ENCODE measurements at places on chromosomes 11 and 22.

DNA sequence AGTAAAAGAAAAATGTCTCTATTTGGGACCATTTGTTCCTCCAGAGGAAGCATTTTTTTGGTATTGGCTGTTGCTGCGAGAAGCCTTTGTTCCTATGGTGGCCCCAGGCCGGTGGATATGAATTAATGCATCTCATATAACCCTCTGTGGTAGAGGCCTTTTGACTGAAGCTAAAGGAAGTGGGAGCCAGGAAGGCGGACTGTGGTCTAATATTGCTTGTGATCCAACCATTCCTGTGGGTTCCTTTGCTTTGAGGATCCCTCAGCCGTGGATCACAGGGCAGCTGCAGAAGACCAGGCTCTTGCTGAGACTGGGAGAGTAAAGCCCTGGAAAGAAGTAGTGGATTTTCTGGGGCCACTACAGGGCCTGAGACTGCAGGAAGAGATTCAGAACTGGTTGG is 68.3 kb upstream of the NAV2 start:
- DNase-seq: no peak

GRCh38 chr11:19725379-19726079 is 12.9 kb downstream of the NAV2 start:
- no peak for DNase-seq

- DNase-seq: peak; percentile 94
Measured at GRCh38 chr11:783581-784015, 6.3 kb downstream of the CEND1 start.

GRCh38 chr11:119051440-119052162 is 5.4 kb downstream of the HYOU1 start:
- no peak for DNase-seq

DNA sequence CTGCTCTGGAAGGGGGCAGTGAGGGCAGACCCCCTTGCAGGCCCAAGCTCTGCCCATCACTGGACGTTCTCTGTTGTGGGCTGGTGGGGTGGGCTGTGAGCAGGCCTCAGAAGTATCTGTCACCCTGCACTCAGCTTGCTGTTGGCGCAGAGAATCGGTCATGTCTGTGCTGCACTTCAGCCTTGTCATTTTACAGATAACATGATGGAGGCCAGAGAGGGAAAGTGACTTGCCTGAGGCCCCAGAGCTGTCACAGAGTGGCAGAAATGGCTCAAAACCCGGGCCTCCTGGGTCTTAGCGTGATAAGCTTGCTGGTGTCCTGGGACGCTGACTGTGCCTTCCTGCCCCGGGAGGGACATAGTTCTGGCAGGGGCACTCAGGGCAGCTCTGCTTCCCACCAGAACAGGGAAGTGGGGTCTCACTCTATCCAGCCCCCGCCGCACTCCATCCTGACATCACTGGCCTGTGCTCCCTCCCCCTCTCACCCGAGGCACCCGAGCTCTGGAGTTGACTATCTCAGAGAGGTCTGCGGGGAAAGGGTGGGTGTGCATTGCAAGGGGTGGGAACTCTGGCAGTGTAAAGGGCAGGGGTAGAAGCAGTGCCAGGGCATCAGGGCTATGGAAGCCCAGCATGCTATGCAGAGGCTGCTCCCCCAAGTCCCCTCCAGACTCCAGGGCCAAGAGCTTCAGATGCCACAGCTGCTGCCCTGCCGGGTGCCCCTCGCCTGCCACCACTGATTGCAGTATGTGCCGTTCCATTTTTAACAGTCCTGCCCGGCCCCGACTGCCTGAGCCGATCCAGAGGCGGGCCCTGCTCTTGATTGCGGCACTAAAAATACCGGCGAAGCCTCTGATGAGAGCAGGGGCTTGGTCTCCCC is 50.4 kb upstream of the NECTIN1 start:
- DNase-seq: no peak

- no peak for DNase-seq
Measured at GRCh38 chr11:116725434-116726221, 47.2 kb downstream of the BUD13 start.

DNA sequence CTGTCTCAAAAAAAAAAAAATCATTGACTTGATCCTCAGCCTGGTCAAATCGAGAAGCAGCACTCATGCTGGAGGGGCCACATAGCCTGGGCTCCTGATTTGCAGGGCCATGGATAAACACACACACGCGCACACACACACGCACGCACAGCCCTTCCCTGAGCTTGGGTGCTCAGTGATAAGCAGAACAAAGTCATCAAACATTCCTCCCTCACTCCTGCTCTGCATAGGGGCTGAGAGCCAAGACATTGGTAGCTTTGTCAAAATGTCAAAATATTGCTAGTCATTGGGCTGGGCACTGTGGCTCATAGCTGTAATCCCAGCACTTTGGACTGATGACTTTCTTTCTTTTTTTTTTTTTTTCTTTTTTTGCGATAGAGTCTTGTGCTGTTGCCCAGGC is 34.0 kb upstream of the A4GALT start:
- no peak for DNase-seq

DNA sequence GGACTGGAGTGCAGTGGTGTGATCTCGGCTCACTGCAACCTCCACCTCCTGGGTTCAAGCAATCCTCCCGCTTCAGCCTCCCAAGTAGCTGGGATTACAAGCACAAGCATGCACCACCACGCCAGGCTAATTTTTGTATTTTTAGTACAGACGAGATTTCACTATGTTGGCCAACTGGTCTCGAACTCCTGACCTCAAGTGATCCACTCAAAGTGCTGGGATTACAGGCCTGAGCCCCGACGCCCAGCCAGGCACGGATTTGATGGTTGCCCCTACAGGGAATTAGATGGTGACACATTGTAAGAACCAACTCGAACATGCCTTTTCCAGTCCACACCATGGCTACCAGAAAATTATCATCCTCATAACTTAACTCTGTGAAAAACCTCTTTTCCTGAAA is 26.8 kb upstream of the RTL6 start:
- DNase-seq: no peak

- DNase-seq: no peak
Measured at GRCh38 chr11:61712314-61712713, 32.1 kb downstream of the DAGLA start.

- no peak for DNase-seq
Measured at GRCh38 chr22:24494167-24494527, 985 bp upstream of the UPB1 start.

- no peak for DNase-seq
Measured at GRCh38 chr11:46345131-46345597, 2.1 kb upstream of the DGKZ start.

DNA sequence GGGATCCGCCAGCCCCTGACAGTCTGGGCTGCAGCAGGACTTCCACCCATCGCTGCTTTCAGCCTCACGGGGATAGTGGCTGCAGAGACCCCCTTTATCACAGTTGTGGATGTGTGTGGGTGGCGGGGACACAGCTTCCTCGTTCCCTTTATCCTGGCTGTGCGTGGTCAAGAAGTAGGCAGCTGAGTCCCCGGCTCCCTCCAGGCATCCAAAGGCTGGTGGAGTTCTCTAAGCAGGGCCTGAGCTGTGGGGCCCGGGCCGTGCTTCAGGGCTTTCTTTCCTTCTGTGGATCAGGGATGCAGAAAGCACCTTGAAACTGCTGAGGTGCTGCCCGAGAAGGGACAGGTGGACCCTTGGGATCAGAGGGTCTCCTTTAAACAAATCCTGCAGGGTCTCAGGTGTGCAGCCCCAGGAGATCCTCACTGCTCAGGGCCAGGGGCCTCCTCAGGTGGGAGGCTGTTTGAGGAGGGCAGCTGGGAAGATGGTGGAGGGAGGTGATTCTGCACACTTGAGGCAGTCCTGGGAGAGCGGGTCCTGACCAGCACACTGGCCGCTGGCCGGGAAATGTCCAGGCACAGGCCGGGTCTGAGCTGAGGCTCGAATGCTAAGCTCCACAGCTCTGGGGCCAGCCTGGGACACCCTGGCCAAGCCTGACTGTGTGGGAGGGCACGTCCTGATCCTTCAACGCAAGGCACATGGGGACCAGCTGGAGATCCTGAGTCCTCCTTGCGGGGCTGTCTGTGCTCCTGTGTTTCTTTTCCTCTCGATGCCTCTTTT is 1024.3 kb downstream of the BRD1 start:
- no peak for DNase-seq

DNA sequence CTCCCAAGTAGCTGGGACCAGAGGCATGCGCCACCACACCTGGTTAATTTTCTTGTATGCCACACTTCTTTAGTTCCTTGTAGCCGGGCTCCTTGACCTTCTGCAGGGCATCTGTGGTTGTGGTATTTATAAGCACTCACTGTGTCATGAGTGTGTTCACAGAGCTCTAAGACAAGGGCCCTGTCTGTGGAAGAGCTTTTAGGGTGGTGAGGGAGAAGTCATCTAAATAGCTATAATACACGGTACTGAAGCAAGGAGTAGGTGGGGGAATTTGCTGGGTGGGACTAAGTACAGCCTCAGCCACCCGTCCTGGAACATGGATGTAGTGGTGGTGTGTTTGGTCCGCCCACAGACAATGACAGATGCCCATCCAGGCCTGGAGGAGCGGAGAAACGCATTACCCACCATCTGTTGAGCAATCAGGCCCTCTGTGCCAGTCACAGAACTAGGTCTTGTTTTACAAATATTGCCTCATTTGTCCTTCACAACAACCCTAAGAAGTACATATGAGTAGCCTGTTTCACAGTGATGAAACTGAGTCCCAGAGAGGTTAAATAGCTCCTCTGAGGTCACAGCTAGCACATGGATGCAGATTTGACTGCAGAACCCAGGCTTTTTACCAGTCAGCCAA is 10.1 kb downstream of the ACO2 start:
- no peak for DNase-seq

DNA sequence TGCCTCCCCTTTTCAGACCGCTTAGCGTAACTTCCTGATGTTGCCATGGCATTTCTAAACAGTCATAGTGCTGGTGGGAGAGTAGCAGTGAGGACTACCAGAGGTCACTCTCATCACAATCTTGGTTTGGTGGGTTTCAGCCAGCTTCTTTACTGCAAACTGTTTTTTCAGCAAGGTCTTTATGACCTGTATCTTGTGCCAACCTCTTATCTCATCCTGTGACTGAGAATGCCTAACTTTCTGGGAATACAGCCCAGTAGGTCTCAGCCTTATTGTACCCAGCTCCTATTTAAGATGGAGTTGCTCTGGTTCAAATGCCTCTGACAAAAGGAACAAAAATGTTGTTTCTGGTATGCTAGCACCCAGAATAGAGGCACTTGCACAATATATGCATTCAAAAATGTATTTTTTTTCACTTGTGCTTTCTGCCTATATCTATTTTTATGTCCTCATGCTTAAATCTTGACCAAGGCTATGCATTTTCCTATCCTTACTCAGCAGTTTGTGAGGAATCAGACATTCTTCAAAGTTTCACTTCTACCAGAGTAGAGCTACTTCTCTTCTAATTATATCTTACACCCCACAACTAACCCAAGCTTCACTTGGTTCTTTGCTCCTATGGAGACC is 16.1 kb upstream of the OR51M1 start:
- DNase-seq: no peak

- no peak for DNase-seq
Measured at GRCh38 chr11:64098318-64098831, 62.6 kb downstream of the FLRT1 start.

DNA sequence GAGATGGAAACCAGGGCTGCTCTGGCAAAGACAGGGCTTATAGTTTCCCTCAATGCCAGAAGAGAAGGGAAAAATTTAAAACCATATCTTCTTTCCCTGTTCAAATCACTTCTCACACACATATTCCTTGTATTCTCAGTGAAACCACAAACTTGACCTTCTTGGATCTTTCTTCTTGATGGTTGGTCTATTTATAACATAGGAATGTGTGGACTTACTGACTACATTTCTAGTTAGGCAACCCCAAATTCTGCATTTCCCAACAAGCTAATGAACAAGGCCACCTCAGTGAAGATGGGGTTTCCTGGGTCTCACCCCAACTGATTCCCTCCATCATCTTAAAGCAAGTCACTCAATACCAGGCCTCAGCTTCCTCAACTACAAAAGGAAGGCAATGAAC is 3.8 kb upstream of the QSER1 start:
- DNase-seq: no peak

DNA sequence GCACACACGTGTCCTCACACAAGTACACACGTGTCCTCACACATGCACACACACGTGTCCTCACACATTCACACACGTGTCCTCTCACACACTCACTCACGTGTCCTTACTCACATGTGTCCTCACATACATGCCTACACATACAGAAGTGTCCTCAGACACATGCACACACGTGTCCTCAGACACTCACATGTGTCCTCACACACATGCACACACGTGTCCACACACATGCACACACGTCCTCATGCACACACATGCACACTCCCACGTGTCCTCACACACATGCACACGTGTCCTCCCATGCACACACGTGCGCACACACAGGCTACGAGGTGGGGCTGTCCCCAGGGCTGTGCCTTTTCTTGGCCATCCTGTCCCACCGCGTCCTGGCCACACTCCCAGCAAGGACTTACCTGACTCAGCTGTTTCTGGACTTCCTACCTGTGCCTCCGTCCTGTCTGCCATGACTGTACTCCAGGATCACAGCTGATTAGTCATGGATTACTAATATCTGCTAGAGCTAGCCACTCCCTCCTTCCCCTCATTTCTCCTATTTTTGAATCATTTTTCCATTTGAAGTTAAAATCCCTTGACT is 990.2 kb downstream of the BRD1 start:
- no peak for DNase-seq

GRCh38 chr11:33476945-33477606 is 219.9 kb downstream of the HIPK3 start:
- no peak for DNase-seq

DNA sequence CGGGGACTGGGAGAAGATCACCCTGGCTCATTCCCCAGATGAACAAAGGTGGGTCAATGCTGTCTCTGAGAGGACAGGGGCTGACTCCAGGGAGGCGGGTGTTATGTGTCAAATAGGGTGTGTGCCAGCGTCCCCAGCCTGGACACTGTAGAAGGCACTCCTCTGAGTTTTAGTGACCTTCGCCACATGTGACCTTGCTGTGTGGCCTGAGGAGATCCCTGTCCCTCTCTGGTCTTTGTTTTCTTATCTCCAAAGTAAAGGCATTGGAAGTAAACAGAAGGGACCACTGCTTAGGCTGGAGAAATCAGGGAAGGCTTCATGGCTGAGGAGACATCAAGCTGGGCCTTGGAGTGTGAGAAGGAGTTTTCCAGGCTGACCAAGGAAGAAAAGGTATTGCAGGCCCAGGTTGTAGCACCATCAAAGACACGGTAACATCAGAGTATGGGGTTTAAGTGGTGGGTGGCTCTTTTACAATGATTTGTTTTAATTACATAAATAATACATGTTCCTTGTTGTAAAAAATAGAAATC is 74.4 kb downstream of the TP53I11 start:
- DNase-seq: no peak

- peak; percentile 90 for DNase-seq
Measured at GRCh38 chr11:34358258-34358727, 483 bp upstream of the ABTB2 start.

DNA sequence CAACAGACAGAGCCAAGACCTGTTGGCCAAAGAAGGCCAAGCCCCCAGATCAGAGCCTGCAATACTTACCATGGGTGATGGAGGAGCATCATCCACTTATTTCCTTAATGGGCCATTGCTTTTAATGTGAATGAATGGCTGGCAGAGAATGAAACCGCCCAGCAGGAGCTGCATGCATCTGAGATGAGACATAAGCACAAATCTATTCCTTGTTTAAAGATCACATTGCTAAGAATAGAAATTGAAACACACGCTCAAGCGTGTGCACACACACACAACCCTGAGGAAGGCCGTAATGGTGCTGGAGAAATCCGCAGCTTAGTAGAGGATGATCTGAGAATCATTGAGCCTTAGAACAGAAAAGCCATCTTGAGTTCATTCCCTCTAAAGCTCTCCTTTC is 5.3 kb upstream of the RRAS2 start:
- no peak for DNase-seq

GRCh38 chr11:47837929-47838328 is 10.2 kb downstream of the NUP160 start:
- DNase-seq: no peak

Measured in lower leg skin (tissue), 4 donors.